ENCODE measurements at places on chromosomes 3 and 15. TPM values are rescaled to one million over a fixed set of nuclear protein-coding genes. Genes with fewer than 3 reads are reported as not detected.

WDR93 gene
- total RNA-seq: 0.13 TPM

GP5 gene
- 0.14 TPM for total RNA-seq

COL6A6 gene
- not detected for total RNA-seq

P3H2 gene
- 0.79 TPM for total RNA-seq

PRR23C gene
- total RNA-seq: not detected

IL17RB gene
- total RNA-seq: 0.22 TPM

GOLGA6L7 gene
- total RNA-seq: not detected

CHRM5 gene
- total RNA-seq: not detected
